Thoracic aorta (tissue), 2 donors: ENCODE measurements at places on chromosomes 7 and 10.

DNA sequence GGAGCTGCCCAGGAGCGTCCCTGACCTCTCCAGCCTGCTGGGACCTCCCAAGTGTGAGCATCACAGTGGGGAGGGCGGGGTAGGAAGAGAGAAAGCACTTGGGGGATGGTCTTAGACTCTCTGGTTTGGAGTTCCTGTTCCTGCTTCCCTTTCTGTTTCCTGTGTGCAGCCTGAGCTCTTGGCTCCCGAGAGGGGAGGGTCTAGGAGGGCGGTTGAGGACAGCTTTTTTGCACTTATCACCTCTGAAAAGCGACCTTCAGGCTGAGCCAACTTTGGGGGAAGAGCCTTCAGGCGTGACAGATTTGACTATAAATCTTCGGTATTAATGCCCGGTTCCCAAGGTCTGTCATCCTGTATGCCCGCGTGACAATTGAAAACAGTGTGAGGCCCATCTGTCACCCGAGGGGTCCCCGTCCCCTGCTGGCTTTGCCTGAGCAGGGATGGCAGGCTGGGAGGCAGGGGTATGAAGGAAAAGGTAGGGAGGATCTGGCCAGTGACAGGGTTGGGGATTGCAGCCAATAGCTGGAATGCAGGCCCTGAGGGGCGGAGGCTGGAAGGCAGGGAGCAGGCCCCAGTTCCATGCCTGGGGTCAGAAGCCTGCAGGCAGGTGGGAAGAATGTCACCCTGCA is 78.6 kb downstream of the CDH23 start:
- DNase-seq = no peak

DNA sequence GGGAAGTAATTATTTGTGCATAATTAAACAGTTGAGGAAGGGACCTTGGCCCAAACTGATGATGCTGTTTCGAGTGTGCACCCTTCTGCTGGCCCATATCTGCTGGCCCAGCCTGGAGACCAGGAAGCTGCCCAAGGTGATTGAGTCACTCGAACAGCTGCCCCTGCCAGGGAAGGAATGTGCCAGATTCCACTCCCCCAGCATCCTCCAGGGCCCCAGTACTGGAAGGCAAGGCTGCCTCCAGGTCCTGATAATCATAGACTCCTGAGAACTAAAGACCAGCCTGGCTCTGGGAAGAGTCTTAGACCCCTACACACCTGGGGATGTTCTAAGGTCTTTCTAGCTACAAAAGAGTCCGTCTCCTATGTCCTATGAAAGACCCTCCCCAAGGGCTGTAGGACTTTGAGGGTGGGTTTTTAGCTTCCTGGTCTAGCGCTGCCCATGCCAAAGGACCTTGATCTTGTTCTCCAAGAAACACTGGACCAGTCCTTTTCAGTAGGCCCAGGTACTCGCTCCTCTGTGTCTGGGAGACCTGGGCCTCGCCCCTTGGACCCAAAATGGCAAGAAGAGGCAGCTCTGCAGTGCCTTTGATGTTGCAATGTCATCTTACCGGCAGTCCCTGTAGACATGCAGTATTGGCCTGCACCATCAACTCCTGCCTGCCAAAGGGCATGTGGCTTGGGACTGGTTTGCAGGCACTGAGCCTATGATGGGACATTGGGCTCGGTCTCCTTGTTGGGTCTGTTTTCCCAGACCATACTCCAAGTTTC is 103.2 kb upstream of the GPR26 start:
- no peak for DNase-seq

- no peak for DNase-seq
Observed at GRCh38 chr7:11228515-11228914, 254.8 kb downstream of the PHF14 start.

DNA sequence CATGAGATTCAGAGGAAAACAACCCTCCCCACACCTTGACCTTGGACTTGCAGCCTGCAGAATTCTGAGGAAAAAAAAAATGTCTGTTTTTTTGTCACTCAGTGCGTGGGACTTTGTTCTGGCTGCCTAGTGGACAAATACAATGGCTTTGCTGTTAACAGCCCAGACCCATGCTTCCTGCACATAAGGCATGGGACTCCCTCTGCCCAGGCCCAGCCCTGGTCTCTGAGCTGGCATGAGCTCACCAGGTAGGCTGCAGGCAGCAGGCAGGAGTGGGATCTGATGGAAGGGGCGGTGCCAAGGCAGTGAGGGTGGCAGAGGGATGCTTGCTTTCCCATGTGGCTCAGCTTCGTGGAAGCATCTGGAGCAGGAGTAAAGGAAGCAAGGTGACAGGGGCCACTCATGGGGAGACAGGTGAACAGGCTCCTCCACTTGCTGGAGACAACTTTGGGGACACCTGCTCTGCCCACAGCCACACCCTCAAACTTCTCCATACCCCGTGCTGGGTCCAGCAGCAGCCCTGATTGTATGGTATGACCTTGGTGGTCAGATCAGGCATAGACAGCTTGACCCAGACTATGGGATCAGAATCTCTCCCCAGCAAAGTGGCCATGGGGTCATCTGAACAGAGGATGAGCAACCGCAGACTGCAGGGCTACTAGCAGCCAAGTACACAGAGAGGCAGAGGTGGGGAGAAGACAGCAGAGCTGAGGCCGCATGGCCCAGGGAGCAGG is 27.0 kb downstream of the ANXA8 start:
- DNase-seq = no peak

DNA sequence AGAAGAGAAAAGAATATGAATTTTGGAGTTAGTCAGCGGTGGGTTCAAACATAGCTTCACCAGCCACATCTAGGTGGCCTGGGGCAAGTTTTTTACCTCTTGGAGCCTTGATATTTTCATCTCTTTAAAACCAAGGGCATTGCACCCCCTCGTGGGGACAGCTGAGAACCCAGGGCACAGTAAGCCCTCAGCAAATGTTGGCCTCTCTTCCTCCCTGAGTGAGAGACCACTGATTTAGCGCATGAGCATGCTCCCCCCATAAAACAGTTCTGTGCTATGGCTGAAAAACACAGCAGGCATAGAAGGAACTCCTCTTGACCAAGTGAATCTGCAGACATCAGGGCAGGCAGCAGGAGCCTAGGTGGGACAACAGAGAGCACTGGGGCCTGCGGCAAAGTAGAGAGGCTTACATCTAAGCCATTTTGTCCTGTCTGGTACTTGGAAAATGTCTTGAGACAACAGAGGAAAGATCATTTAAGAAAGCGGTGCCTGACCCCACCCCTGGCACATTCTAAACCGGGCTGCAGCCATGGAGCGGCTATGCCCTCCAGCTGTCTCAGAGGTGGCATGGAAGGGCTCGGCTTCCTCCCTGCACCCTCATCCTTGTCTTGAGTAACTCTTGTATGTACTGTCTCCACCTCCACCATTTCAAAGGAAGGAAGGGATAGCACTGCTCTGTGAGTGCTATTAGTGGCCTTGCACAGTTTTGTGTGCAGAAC is 94.7 kb downstream of the ARHGAP22 start:
- DNase-seq = no peak
